ENCODE measurements at places on chromosomes 16 and 17. TPM values are rescaled to one million over a fixed set of nuclear protein-coding genes. Genes with fewer than 3 reads are reported as not detected.

DNA sequence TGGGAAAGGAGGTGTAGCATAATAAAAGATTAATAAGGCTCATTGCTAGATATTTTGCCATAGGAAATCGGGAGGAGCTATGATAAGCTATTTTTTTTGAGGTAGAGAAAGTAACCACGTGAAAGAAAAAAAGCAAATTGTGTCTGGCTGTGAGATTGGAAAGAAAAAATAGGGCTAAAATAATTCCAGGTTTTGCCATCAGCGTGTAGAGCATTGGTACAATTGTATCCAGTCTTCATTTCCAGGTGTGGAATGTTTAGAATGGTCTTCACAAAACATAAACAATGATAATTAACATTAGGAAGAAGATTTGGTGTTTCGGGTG is 1.1 kb downstream of the TANC2 start:
- H3K4me3 ChIP-seq, result peak overlapping the region; percentile 68
- H3K36me3 ChIP-seq, result no peaks in the 10 kb centered on the region
- H3K27me3 ChIP-seq, result no peaks in the 10 kb centered on the region

DNA sequence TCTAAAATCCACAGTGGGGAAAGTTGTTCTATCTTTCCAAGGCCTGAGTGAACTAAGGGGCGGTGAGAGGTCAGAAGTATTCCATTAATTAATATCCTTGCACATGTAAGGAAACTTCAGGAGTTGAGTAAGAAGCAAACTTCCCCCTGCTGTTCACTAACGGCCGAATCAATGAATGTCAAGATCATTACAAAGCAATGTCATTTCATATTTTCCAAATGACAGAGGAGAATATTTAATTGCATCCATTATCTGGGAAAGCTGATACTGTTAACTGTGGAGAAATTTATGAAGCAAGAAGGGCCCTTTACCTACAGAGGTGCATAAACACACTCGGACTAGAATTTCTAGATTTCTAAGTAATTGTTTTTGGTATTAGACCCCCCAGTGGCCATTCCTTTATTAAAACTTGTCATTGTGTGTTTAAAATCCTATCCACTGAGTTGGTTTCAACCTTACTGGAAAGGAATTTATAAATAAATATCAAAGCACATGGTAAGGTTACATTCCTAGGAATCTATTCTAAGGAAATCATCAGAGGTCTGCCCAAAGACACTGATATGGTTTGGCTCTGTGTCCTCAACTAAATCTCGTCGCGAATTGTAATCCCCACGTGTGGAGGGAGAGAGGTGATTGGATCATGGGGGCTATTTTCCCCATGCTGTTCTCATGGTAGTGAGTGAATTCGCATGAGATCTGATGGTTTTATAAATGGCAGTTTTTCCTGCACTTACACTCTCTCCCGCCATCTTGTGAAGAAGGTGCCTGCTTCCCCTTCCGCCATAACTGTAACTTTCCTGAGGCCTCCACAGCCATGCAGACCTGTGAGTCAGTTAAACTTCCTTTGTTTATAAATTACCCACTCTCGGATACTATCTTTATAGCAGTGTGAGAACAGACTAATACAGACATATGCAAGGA is 20.4 kb upstream of the SMURF2 start:
- H3K27me3 ChIP-seq, result no peaks in the 10 kb centered on the region
- H3K36me3 ChIP-seq, result no peaks in the 10 kb centered on the region
- no peak overlapping the region for H3K27ac ChIP-seq
- no peaks in the 10 kb centered on the region for H3K4me1 ChIP-seq

- H3K27ac ChIP-seq, result no peak overlapping the region
- H3K27me3 ChIP-seq, result no peaks in the 10 kb centered on the region
- DNase-seq, result no peak
These were observed 10.0 kb downstream of the SLC22A31 start for GRCh38 chr16:89190150-89190958.

The TP53TG3 gene
- total RNA-seq, result not detected

The CRYBA1 gene
- not detected for total RNA-seq

DNA sequence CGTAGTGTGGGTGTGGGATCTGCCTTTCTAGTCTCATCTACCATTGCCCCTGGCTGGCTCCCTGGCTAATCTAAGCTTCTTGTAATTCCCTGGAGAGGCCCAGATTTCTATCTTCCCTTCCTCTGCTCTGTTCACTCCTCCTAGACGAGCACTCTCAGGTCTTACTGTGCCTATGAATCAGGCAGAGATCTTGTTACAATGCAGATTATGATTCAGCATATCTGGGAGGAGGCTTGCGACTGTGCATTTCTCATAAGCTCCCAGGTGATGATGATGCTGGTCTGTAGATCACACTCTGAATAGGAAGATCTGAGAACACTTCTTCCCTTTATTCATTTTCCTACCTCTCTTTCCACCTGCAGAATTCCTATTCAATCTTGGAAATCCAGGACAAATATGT is 200.1 kb downstream of the CBLN1 start:
- no peak overlapping the region for H3K27ac ChIP-seq
- H3K36me3 ChIP-seq, result no peaks in the 10 kb centered on the region

- DNase-seq, result no peak
- H3K27me3 ChIP-seq, result no peaks in the 10 kb centered on the region
These were observed 14.2 kb downstream of the KLHL36 start for GRCh38 chr16:84662471-84662870.

The SDR42E2 gene
- total RNA-seq, result 2.9 TPM

The HP gene
- not detected for total RNA-seq

DNA sequence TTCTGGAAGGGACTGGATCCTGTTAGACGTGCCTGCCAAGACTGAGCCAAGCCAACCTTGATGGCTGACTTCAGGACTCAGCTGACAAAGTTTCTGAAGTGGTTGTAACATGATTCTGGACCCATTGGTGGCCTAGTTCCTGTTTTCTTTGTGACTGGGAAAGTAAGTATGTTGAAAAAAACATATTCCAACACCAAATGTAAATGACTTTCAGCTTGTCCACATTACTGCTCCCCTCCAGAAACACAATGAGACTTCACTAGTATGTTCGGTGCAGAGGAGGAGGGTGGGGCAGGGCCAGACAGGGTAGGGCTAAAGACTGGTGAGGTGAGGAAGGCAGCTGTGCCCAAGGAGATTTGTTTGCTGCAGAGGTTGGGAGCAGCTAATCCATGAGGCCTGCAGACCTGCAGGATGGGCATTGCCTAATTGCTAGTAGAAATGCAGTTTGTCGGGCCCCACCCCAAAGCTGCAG is 26.4 kb downstream of the NMT1 start:
- no peak overlapping the region for H3K27ac ChIP-seq
- H3K36me3 ChIP-seq, result peaks cover 15% of the 10 kb centered on the region
- DNase-seq, result no peak
- no peaks in the 10 kb centered on the region for H3K27me3 ChIP-seq
- H3K4me1 ChIP-seq, result no peaks in the 10 kb centered on the region

GRCh38 chr17:19361944-19362276 is 613 bp downstream of the B9D1 start:
- DNase-seq, result no peak
- H3K4me3 ChIP-seq, result peak overlapping the region; percentile 56
- H3K4me1 ChIP-seq, result no peaks in the 10 kb centered on the region
- no peaks in the 10 kb centered on the region for H3K36me3 ChIP-seq
- H3K27ac ChIP-seq, result peak overlapping the region; percentile 24
- no peaks in the 10 kb centered on the region for H3K27me3 ChIP-seq

Data from T-cell (primary cell).